ENCODE measurements at places on chromosomes 11 and 22.

GRCh38 chr11:36540998-36541397 lies 26.8 kb upstream of the RAG1 start:
- DNase-seq: no peak

DNA sequence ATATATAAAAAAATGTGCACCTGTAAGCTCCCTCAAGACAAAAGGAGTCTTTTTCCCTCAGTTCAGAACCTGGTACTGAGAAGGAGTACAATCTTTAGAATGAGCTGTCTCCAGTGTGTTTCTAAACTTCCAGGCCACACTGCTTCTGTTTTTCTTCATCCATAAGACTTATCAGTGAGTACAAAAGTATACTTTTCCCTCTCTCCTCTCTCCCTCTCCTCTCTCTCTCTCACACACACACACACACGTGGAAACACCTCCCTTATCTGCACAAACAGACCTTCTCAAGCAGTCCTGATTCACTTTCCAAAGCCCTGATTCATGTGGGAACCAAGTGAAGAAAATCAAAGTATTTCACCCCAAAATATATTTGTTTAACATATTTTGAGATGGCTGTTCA lies 220.7 kb upstream of the UBASH3B start:
- no peak for DNase-seq

DNA sequence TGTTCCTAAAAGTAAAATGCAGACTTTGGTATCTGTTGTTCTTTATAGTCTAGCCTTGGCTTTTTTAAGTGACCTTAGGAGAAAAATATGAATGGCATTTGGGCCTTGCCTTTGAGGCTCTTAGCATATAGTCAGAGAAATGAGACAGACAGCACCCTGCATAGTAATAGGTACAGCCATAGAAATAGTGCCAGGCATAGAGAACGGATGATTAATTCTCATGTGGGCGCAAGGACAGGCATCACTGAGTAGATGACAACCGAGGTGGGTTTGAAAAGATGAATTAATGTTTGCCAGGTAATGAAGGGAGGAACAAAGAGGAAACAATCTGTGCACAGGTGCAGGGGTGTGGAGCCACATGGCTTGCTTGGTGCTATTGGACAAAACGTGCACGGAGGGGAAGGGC lies 90.5 kb downstream of the BMAL1 start:
- no peak for DNase-seq

GRCh38 chr11:81197396-81197795 lies 1536.3 kb downstream of the FAM181B start:
- no peak for DNase-seq

DNA sequence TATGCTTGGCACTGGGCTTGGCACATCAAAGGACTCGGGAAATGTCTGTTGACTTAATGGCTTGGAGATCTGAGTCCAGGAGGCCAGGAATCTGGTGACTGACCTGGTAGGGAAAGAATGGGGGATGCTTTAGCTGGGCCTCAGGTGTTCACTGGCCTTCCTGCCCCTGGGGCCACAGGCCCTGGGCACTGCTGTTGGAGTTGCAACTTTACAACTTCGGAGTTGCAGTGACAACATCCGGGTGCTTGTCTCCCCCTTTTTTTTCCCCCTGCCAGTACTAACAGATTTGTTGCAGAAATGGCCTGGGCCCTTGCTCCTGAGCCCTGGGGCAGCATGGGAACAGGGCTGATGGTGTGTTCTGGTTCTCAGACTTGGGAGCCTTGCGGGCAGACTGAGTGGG lies 23.8 kb downstream of the OSBP2 start:
- no peak for DNase-seq

DNA sequence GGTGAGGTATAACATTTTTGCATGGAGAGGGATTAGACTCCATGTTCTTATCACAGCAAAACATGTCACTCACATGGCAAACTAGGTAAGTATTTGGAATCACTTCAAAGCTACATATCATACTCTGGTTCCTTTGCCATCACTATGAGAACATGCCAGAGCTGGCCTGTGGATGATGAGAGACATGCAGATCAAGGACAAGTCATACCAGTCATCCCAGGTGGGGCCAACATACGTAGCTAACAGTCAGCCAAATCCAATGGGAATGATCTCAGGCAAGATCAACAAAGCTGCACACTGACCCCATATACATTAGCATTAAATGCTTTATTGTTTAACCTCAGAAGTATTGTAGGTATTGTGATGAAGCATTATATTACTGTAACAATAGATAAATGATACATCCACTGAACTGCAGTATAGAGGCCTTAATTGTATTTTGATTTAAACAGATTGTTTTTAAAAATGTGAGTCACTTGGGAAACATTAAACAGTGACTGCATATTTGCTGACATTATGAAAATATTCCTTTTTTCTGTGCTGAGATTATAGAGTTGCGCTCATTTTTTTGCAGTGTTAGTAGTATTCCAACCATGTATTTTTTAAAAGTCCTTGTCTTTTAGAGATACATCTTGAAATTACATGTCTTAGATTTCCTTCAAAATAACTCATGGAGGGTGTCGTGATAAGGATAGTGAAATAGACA lies 37.3 kb upstream of the ARL14EP start:
- no peak for DNase-seq

DNA sequence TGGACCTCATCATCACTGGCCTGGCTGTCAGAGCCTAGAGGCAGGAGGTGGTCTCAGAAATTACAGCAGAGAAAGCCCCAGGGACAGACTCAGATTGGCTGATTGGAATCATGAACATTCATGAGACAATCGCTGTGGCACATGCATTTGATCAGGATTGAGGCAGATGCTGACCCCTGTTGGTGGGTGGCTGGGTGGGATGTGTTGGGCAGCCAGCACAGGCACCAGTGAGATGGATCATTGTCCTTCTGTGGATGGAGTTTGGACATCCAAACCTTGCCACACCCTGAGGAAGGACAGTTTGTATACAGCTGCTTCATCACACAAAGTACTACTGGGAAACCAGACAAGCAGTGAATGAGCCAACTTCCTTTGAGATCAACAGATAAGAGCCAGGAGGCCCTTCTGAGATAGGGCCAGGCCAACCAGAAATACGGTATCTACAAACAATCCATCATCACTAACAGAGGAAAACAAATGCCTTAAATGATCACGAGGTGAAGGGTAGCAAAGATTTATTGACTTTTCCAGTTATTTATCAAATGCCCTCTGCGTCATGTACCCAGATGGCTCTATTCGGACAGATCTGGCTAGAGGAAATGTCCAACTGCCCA lies 17.3 kb downstream of the COMMD9 start:
- DNase-seq: no peak

DNA sequence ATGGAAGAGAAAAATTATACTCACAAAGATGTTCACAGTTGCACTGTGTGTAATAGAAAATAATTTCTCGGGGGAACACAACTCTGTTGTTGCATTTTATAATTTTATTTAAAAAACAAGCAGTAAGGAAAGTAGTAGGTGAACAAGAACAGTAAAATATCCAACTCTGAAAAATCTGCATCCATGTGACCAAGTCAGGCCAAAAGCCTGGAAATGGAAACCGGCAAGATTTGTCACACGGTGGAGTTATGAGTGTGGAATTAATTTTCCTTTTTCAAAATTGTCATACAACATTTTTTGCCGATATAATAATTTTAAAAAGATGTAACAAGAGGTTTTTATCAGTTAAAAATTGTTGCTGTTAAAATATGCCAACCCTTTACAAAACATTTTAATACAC lies 1421.5 kb downstream of the BRD1 start:
- no peak for DNase-seq

- DNase-seq: no peak
Measured at GRCh38 chr11:2576111-2576510, 123.7 kb downstream of the KCNQ1OT1 start.

- DNase-seq: no peak
Measured at GRCh38 chr22:45608763-45609180, 62.9 kb upstream of the ATXN10 start.

- DNase-seq: no peak
Measured at GRCh38 chr11:69487849-69488542, 6.5 kb downstream of the LINC01488 start.

DNA sequence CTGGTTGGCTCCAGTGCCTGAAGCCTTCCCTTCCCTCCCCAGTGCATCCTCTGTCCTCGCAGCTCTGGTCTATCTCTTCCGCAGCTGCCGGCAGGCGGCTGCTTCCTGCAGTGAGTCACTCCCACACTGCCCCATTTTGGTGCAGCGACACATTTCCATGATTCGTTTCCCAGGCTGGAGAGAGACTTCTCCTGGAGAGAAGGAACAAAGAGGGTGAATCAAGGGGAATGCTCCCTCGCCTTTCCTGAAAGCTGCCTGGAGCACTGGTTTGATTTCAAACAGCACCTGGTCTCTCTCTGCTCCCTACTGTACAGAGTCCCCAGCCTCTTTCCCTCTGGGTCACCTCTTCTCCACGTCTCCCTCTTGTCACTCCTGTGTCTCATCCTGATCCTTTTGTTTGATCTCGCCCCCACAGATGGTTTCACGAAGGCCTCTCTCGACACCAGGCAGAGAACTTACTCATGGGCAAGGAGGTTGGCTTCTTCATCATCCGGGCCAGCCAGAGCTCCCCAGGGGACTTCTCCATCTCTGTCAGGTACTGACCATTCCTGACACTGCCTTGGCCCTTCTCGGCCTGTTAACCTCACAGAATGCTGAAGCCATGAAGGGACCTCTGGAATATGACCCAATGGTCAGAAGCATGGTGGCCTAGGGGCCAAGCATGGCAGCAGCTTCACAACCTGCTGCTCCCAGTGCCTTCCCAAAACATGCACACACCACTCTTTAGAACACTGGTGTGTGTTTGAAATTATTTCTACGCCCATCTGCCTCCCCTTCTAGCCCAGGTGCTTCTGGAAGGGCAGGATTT lies at the start of gene TMA7B:
Gene TMA7B, plus strand, starts transcription at position 758 of the 808 bp plus-strand sequence. CDS start 3,978 bp downstream, outside the sequence.
- DNase-seq: no peak

- no peak for DNase-seq
Measured at GRCh38 chr11:116994195-116994594, 104.0 kb downstream of the SIK3 start.

DNA sequence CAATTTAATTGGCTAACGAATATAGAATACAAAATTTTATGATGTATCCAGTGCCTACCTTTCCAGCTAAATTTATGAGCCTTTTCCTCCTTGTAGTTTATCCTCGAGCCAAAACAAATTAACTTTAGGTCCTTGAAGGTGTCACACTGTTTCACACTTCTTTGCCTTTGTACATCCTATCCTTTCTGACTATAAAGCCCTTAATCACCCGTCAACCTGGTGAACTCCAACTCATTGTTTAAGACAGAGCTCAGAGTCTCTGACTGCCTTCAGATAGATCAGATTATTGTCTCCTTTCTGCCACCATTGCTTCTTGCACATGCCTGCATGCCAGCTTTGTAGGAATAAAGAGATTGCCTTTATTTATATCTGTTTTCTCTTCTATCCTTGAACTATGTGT lies 58.8 kb downstream of the CNTN5 start:
- DNase-seq: no peak

- no peak for DNase-seq
Measured at GRCh38 chr11:9783986-9784385, 120.1 kb downstream of the SWAP70 start.

DNA sequence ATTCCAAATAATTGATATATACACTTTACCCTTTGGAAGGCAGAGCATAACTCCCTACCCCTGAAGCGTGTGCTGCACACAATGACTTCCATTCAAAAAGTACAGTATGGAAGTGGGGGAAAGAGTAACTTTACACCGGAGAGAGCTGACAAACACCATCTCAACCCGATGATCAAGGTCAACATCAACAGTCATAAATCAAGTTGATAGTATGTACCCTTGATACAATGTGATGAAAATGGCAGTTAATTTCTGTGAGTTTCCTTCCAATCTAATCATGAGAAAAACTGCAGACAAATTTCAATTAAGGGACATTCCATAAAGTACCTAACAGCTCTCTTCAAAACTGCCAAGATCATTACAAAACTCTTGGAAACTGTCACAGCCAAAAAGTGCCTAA lies 6.0 kb upstream of the DEUP1 start:
- no peak for DNase-seq

- DNase-seq: no peak
Measured at GRCh38 chr22:48581796-48582469, 1245.7 kb downstream of the BRD1 start.

DNA sequence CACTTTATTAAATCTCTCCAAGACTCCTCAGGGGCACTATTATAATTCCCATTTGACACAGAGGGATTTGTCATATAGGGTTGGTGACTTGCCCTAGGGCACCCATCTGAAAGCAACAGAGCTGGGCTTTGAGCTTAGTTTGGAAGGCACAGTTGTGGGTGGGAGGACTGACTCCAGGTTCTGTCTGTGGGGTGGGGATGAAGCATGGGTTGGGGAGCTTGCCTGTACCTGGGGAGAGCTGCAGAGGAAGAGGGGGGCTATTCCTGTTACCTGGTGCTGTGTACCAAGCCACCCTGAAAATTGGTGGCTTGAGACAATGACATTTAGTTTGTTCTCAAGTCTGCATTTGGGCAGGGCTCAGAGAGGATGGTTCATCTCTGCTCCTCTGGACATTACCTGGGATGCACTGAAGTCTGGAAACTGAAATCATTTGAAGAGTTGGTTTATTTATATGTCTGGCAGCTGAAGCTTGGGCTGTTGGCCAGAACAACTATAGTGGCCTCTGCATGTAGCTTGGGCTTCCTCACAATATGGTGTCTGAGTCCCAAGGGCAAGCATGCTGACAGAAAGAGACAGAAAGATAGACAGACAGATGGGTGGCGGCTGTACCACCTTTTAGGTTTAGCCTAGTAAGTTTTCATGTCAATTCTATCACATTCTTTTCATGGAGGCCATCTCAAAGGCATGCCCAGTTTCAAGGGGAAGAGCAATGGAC lies 44.9 kb downstream of the LRRC32 start:
- no peak for DNase-seq

GRCh38 chr11:6583584-6583983 lies 19.8 kb downstream of the RRP8 start:
- DNase-seq: no peak

DNA sequence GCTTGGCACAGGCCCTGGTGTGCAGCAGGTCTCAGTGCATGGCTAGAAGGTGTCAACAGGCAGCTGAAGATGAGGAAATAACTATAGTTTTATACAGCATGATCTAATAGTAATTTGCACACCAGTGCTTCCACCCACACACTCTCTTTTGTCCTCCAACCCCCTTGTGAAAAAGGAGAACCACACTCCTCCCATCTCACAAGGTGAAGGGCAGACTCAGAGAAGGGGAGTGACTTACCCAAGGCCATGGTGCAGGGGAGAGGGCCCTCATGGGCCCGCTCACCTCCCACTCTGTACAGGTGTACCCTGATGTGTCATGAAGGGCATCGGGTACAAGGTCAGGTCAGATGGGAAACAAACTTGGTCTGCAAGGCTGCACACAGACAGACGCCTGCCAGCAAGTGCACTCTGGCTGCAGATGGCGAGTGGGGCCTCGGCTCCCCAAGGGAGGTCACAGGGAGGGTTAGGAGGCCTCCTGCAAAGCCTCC lies 53.4 kb downstream of the DGCR2 start:
- DNase-seq: no peak

DNA sequence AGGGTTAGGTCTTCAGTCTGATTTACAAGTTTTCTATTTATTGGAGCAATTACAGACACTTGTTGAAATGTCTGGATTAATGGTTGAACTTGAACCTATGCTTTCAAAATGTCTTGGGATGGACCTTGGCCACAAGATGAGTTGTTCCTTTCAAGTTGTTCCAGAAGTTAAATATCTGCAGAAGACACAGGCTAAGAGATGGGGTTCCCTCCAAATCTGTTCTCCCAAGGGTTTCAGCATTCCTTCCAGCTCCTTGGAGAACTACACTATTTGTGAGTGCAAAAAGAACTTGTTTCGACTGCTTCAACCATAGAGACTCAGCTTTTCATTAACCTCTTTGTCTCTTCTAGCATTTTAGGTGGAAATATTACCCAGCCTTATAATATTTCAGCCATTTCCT lies 189.0 kb upstream of the BLID start:
- no peak for DNase-seq
